ENCODE measurements at places on chromosomes 5 and 9.

- DNase-seq: no peak
Measured at GRCh38 chr5:36607114-36607571, 737 bp downstream of the SLC1A3 start.

DNA sequence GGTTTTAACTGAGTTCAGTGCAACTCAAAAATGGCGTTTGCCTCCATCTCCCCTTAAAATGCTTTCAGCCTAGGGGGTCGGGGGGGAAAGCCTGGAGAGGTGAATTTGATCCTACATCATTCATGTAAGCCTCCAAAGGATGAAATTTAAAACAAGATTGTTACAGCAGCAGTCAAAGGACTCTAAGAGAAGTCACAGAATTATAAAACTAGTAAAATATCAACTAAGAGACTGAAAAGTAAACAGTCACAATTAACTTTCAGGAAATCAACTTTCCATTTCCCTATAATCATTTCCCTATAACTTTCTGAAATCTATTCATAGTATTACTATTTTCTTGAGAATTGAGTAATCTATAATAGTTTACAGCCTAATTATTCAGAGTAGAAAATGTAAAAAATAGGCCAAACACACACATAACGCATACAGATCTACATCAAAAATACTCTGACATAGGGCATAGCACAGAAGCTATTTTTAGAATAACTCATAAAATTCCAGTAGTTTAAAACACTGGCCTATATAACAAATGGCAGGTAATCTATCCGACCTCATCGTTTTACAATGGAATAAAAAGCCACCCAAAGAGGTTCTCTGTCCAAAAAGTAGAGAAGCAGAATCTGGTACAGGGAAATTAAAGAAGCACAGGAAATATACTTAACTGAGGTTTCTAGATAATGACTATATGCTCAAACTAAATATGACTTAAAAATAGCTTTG is 37.6 kb downstream of the FBXL17 start:
- no peak for DNase-seq

GRCh38 chr5:109299557-109299956 is 110.2 kb downstream of the PJA2 start:
- no peak for DNase-seq

GRCh38 chr5:66168226-66168625 is 24.1 kb downstream of the SREK1 start:
- no peak for DNase-seq

DNA sequence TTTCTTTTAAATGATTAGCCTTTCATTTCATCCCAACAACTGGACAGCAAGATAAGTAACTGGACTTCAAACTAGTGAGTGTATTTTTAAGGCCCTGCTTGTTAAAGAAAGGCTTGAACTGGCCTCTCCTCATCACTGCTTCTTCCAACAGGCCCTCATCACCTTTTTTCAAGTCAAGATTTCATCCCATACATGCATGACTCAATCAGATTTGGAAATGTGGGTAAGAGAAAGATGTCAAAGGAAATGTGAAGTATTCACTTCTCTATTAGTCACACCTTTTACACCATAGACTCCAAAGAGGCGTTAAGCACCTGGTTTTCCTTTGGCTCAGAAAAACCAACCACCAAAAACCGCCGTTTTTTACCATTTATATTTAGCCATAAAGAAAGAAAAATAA is 4.9 kb downstream of the NR4A3 start:
- no peak for DNase-seq

- no peak for DNase-seq
Measured at GRCh38 chr9:19630760-19631159, 158.1 kb downstream of the SLC24A2 start.

DNA sequence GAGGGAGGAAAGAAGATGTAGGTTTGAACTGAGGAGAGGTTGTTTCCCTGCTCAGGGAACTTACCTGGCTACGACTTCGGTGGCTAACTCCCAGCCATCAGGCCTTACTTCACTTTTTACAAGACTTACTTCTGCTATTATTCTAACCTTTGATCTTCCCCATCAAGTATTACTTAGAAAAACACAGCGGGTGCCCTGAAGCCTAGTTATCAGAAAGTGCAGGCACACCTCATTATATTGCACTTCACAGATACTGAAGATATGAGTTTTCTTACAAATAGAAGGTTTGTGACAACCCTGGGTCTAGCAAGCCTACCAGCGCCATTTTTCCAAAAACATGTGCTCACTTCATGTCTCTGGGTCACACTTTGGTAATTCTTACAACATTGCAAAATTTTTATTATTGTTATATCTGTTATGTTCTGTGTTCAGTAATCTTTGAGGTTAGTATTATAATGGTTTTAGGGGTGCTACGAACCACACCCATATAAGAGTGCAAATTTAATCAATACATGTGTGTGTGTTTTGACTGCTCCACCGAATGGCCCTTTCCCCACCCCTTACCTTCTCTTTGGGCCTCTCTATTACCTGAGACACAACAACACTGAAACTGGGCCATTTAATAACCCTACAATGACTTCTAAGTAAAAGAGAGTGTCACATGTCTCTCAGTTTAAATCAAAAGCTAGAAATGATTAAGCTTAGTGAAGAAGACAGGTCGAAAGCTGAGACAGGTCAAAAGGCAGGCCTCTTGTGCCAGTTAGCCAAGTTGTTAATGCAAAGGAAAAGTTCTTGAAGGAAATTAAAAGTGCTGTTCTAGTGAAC is 2102.7 kb upstream of the WWC1 start:
- DNase-seq: no peak

- no peak for DNase-seq
Measured at GRCh38 chr5:29935371-29935770, 1258.1 kb upstream of the CDH6 start.

DNA sequence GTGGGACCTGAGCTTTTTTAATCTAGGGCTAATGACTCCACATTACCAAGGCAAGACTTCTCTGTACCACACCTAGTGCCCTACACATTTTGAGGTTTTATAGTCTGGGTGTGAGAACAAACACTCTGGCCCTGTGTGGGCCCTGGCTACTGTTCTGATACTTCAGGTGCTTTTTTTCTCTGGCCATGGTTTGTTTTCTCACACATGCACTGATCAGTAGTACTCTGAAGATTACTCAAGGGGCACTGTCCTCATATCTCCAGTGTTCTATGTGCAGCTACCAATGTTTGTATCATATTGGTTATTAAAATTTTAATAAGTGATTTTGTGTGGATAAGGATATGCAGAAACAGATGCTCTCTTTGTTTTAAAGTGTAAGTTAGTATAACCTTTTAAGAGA is 5.9 kb upstream of the C9orf40 start:
- no peak for DNase-seq

DNA sequence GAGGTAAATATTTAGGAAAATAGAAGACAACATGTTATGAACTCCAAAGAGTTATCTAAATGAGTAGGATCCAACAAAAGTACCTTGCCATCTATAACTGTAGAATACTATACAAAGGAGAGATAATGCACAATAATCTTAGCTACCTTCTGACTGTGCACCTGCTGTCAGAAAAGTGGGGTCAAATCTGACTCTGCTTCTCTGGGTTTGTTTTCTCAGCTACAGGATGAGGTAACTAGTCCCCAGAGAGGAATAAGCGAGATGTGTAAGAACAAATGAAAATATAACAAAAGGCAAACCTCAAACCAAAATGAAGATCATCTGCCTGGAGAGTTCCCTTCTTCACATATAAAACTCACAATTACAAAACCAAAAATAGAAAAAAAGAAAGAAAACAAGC is 204.8 kb downstream of the DCP2 start:
- no peak for DNase-seq

- no peak for DNase-seq
Measured at GRCh38 chr9:88747768-88748167, 212.8 kb downstream of the NXNL2 start.

DNA sequence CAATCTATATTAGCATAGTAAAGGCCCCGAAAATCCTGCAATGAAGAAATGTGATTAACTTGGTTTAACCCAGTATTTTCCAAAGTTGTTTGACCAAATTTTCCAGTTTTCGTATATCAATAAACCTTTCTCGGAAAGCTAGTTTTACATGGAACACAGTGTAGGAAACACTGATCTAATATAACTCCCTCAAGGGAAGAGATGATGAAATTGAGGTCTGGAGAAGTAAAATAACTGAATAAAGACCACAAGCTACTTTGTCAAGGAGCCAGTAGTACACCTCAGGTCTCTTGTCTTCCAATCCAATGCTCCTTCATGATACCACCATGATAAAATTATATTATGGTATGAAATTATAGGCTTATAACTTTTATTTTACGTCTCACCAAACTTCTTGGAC is 118.1 kb upstream of the TARS1 start:
- no peak for DNase-seq

DNA sequence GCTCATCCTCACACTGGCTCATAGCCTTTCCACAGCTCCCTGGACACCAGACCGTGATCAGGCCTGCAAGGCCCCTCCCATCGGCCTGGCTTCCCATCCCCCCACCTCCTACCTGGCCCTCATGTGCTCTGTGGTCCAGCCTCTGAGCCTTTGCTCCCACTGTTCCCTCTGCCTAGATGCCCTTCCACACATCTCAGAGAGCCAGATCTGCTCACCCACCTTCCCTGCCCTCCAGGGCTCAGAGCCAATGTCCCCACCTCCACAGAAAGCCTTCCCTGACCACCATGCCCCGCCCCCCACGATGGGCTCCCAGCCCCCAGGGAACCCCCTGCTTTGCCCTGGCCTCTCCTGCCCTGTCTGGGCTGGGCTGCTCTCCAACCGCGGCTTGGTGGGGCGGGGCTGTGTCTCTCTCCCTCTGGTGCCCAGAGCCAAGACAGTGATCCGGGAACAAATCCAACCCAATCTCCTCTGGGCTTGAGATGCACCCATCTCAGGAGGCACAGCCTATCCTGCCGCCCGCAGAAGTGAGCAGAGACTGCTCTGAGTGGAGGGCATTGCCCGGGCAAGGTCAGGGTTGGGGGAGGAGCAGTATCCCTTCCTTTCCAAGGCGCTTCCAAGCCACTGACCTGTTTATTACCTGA is 1.6 kb downstream of the NINJ1 start:
- no peak for DNase-seq

DNA sequence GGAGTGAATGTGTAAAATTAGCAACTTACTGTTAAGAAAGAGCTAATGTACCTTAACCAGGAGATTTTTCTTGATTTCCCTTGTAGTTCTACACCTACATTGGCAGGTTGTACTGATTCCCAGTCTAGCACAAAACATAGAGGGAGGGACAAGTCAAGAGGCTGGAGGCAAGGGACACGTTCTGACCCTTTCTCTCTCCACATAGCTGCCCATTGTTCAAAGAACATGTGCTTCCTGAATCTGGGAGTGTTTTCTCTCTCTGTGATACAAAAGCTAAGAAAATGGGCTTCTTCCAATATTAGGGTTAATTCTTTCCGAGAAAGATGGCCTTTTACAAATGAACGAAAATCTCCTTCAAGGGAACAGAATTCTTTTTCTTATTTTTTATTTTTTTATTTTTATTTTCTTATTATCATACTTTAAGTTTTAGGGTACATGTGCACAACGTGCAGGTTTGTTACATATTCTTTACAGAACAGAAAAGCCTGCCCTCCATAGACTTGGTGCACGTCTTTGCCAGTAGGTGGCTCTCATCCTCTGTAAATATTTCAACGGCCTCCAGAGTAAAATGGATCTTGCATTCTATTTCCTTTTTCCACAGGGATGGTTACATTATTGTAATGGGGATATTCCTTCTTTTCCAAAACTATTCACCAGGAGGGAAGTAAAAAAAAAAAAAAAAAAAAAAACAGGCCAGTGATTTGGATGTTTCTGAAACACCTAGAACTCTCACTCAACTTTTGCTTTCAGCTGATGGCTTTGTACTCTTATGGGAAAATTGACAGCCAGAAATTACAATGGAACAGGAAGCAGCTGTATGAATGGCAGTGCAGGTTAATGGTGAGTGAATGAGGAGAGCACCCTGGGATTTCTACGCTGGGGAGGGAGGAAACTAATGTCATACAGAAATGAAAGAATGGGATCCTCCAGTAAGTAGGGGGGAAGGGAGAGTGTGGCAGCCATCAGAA is 13.1 kb upstream of the IFNA5 start:
- peak; percentile 53 for DNase-seq
